Progenitor cell of endocrine pancreas (in vitro differentiated cells): ENCODE measurements at places on chromosomes 3 and 15. TPM values are rescaled to one million over a fixed set of nuclear protein-coding genes. Genes with fewer than 3 reads are reported as not detected.

DNA sequence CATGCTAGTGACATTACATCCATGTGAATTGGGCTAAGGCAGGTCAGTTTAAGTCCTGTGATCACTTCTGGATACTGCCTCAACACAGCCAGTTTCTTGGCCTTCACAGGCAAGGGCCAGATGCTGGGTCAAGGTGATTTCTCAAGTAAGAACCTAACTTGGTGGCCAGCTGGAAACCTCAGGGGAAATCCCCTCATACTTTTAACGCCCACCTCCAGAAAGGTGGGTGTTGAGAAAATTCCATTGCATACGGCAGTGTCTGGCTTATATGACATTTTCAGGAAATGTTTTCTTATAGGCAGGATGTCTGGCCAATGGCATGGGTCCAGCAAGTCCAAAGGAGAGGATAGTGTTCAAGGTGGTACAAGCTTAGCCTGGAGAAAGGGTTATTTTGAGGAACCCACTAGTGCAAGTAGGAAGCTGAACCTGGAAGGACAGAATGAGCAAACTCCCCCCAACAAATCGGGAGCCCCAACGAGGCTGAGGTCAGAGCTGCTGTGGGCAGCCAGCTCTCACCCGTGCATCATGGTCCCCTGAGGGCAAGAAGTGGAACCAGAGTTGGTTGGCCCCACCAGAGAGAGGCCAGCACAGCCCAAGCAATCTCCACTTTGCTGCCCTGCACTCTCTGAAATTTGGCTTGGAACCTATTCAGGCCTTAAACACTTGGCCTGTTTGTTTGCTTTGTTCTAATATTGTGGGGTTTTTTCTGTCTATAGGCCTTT is 135.4 kb downstream of the PDE8A start:
- DNase-seq = no peak

GRCh38 chr3:141578202-141578973 is 91.6 kb downstream of the RASA2 start:
- no peak for DNase-seq

- no peak for DNase-seq
Measured at GRCh38 chr3:186832276-186832675, 10.2 kb upstream of the ADIPOQ start.

- DNase-seq = no peak
Measured at GRCh38 chr15:71501344-71502076, 308.8 kb upstream of the NR2E3 start.

DNA sequence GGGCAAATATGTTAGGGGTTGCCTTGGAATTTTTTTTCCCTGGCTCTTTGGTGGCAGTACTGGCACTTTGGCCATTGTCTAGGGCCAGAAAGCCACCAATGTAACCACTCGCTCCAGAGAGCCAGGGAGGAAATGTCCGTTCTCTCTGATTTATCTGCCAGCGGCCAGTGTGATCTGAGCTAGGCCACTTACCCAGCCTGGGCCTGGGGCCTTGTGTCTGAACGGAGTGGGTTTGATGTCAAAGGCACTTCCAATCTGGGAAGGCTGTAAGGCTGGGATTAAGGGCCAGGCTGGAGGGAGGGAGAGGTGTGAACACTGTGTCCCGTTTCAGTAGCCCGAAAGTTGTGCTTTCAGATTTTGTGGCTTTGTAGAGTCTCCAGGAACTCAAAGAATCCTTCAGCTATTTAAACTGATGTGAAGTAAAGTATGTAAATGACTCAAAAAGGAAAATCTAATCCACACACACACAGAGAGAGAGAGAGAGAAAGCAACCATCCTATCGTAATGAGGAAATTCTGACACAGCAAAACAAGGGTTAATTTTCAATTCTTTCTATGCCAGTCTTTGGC is 271.0 kb downstream of the PDZRN3 start:
- no peak for DNase-seq

DNA sequence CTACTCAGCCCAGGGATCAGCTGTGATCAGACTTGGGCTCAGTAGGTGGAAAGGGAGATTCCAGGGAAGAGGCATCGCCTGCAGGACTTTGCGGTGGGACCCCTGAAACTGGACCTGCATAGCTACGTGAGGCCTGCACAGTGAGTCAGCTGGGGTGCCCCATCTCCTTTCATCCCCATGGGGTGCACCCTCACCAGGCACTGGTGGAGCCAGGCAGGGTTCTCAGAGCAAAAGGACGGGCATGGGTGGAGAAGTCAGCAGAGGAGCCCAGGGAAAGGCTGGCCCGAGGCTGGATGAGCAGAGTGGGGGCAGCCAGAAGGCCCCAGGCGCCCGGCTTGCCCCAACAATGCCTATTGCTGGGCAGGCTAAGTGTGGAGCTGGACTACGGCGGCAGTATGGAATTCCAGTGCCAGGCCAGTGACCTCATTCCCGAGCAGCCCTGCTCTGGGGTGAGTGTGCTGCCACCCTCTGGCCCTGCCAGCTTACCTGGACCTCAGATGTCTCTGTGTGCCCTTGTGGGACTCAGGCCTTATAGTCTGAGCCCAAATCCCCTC is 19.7 kb downstream of the ACAA1 start:
- no peak for DNase-seq

DNA sequence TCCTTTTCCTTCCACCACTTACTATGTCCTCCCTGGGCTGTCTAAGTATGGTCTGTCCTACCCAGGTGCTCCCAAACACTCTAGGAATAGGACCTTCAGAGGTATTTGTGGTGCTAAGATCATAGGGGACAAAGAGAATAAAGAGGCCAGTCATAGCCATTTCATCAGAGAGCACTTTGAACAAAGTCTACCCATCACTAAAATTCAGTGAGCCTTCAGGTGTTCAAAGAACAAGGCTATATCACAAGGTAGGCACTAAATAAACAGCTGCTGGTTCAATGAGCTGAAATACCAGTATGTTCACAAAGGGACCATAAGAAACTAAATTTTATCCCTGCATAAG is 38.8 kb downstream of the NBEAL2 start:
- no peak for DNase-seq

DNA sequence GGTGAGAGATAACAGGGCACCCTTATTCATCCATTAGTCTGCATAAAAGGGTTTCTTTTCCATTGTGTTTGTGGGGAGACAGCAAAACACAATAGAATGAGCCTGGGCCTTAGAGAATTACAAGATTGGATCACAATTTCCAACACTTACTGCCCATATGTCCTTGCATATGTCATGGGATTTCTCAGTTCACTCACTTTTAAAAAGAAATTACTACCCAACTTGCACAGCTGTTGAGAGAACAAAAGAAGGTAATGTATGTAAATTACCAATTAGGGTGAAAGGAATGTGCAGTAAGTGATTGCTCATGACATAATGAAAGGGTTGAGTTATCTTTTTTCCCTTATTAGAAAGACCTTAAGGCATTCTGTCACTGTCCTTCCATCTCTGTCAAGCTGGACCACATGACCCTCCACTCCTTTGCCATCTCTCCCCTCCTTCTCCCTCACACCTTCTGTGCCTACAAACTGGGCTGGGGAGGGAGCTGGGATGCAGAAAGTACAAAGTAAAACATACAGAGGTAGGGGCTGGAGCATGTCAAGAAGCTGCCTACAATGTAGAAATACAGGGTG is 244.2 kb downstream of the ZMAT3 start:
- no peak for DNase-seq

DNA sequence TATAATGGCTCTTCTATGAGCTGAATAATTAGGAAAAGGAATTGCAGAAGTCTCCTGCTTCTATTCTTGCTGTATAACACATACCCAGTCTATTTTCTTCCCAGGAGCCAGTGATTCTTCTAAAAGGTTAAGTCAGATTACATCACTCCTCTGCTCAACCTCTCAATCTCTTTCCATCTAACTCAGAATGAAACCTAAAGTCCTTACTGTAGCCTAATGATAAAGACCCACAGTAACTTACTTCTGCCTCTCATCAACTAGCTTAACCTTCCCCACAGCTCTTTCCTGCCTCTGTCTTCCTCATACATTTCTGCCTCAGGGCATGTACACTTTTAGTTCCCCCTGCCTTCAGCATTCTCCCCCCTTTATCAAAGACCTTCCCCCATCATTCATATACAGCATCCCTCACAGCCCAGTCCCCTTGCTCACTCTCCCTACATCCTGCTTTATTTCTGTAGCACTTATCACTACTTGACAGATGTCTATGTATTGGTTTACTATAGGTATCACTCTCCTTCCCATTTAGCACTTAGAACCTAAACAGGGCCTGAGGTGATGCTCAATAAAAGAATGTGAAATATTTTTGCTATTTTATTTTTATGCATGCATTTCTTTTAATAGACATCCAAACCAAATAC is 28.5 kb upstream of the CMTM6 start:
- DNase-seq = no peak

- no peak for DNase-seq
Measured at GRCh38 chr3:11306817-11307589, 34.8 kb downstream of the ATG7 start.

GRCh38 chr3:33392703-33393125 is 47.5 kb downstream of the UBP1 start:
- no peak for DNase-seq

GRCh38 chr3:170220871-170221270 is 1.4 kb upstream of the PRKCI start:
- DNase-seq = no peak

DNA sequence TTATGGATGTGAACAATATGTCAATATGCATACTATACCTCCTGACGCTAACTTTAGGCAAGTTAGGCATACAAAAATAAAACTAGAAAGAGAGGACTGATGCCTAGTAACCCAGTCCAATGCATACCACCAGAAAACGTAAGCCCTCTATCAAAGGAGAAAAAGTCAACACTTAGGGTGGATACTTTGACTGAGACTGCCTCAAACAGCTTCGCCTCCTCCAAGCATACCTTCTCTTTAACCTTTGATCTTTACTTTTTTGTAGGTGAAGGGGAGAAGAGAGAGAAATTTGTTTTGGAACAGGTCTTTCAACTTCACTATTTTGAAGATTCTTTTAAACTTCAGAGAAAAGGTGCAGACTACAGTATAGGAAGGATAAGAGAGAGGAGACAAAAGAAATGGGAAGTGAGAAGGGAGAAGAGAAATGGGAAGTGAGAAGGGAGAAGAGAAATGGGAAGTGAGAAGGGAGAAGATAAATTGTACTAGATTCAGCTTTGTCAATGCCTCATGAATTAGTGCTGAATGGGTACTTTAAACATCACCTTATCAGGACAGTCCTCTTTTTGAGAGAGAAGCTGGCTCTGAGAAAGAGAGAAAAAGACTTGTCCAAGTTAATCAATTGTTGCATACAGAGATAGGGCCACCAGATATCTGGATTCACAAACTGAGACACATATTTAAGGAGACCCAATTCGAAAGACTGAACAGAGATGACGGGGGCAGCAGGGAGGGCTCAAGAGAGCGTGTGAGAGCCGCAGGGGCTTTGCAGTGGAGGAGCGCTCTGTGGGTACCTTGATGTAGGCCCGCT is 1.0 kb downstream of the P3H2 start:
- no peak for DNase-seq

DNA sequence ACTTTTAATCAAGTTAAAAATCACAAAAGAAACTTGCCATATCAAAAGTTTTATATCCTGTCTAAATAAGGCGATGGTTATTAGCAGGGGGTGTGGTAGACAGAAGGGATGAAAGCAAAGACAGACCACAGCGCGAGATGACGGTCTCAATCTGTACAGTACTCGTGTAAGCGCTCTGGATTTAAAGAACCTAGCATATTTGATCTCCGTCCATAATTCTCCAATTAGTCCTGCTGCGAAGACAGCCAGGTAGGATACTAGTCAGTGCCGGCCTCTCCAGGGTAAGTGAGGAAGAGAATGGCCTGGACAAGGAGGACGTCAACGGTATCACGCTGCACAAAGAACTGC is 701 bp downstream of the SGO1 start:
- DNase-seq = no peak

DNA sequence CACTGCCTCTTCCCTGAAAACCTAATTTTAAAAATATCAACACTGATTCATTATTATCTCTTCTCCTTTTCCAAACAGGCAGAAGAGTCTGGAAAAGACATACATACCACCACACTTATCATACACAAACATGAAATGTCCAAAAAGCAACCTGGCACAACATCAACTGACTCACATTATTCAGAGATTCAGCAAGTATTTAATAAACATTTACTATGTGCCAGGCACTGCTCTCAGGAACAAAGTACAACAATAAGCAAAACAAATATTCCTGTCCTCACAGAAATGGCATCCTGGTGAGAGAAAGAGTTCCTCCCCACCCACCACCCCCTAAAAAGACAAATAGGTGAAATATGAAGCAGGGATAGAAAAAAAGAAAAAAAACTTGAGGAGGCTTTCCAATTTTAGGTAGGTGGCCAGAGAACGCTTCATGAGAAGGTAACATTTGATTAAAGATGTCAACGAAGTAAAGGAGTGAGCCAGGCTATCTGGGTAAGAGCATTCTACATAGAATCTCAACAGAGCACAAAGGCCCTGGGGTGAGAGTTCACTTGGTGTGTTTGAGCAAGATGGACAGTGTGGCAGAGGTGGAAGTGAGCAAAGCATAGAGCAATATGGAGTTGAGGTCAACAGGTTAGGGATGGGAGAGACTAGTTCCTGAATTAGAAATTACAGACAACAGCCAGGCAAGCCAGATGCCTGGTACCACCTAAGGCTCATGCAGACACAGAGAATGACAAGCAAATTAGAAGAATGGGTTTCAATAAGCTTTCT is 141.7 kb downstream of the OSBPL10 start:
- no peak for DNase-seq

- DNase-seq = no peak
Measured at GRCh38 chr3:39150803-39151631, 2.4 kb downstream of the CSRNP1 start.

GRCh38 chr15:101684384-101684783 is 32.2 kb upstream of the TM2D3 start:
- DNase-seq = no peak

- DNase-seq = no peak
Measured at GRCh38 chr3:53629402-53629723, 135.0 kb downstream of the CACNA1D start.

- DNase-seq = no peak
Measured at GRCh38 chr3:131025539-131025938, 1.1 kb downstream of the ASTE1 start.

The TMEM40 gene
- total RNA-seq = 0.36 TPM in 1 of 2 replicates, not detected in the other

The C3orf85 gene
- total RNA-seq = not detected in 2 replicates

The CPLX3 gene
- not detected in 2 replicates for total RNA-seq

The HACD2 gene
- total RNA-seq = 54.4 and 57.6 TPM in 2 replicates

The STT3B gene
- 147 and 154 TPM in 2 replicates for total RNA-seq

The DTX3L gene
- total RNA-seq = 13.0 and 14.5 TPM in 2 replicates

The GHSR gene
- not detected in 2 replicates for total RNA-seq

The RAB11A gene
- 220 and 234 TPM in 2 replicates for total RNA-seq

The ZNF501 gene
- 6.7 and 7.5 TPM in 2 replicates for total RNA-seq

The GUCA1C gene
- not detected in 2 replicates for total RNA-seq

The NKIRAS1 gene
- total RNA-seq = 8.5 and 9.5 TPM in 2 replicates

The KLHL24 gene
- total RNA-seq = 72.8 and 79.6 TPM in 2 replicates

The DUOXA2 gene
- total RNA-seq = not detected in 2 replicates

The CIAO2A gene
- total RNA-seq = 52.6 and 54.4 TPM in 2 replicates

The PDE12 gene
- total RNA-seq = 14.5 and 15.4 TPM in 2 replicates

The CLDN1 gene
- total RNA-seq = 37.8 and 38.0 TPM in 2 replicates

The TIMP4 gene
- total RNA-seq = not detected in 2 replicates

The EIF4E3 gene
- total RNA-seq = 11.9 and 12.1 TPM in 2 replicates

The CDHR4 gene
- not detected in 2 replicates for total RNA-seq
